ENCODE measurements at places on chromosomes 16 and 17.

- no peak for DNase-seq
These were observed 86.5 kb downstream of the RPA1 start for GRCh38 chr17:1916316-1916715.

GRCh38 chr16:82260212-82260795, 90.3 kb upstream of the MPHOSPH6 start:
- no peak for DNase-seq

DNA sequence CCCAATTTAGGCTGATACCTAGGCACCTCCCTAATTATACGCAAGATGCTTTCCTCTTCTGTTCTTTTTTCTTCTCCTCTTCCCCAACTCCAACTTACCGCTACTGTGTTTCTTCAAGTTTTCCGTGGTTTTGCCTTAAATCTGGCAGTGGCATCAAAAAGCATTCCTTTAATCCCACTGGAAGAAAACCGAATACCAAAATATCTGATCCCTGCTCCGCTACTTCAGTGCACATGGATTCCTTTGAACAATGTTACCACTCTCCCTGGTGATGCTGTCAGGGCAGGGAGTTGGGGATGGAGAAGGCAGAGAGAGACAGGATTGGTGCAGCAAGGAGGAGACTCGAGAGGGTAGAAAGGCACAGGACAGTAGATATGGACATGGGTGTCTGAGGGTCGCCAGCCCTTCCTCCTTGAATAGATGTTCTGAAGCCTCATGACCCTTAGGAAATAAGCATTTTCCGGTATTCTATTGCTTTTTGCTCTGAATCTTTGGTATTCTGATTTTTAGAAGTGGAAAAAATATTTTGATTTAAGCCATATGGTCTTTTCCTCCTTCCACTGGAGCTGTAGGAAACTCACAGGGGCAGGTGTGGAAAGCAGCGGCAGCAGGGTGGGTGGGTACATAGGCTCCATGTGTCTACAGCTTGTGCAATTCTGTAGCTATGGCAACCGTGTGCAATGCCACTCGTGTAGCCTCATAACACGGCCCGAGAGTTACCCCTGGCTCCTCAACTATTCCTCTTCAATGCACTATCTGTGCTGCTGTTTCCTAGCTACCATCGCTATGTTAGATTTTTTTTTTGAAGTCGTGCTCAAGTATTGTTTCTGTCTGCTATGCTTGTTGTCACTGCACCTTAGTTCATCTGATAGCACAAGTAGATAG, 32.3 kb upstream of the TANC2 start:
- no peak for DNase-seq

- no peak for DNase-seq
These were observed 78.1 kb upstream of the GNAO1 start for GRCh38 chr16:56113223-56113622.

DNA sequence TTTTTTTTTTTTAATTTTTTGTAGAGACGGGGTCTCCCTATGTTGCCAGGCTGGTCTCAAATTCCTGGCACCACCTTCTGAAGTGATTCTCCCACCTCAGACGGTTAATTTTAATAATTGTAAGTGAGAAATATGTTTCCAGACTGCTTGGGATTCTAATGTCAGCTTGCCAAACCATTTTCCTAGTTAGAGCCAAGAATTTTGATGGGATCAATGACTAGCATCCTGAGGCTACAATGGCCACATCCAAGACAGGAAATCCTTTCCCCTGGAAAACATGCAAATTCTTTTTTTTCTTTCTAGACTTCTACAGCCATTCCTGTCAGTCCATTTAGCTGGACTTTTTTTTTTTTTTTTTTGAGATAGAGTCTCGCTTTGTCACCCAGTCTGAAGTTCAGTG, 32.6 kb downstream of the IGF2BP1 start:
- DNase-seq: no peak

DNA sequence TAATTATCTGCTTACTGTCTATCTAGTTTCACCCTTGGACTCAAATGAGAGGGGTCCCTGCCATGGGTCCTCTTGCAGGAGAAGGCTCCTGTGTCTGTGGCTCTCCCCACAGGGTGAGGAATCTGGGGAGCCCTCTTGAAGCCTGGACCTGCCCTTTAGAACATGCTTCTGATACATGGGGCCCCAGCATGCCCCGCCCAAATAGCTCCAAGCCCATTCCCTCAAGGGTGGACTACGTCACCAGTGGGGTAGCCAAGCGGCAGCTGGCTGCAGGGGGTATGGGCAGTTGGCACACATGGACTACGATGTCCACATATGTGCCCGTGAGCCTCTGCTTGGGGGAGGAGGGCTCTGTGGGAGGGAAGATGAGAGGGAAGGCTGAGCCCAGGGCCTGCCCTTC, 39.3 kb downstream of the ARHGAP27 start:
- DNase-seq: no peak

- DNase-seq: no peak
These were observed 99.5 kb downstream of the SYCE1L start for GRCh38 chr16:77298418-77299360.

GRCh38 chr17:81197831-81198490, 24.8 kb downstream of the CEP131 start:
- DNase-seq: no peak

DNA sequence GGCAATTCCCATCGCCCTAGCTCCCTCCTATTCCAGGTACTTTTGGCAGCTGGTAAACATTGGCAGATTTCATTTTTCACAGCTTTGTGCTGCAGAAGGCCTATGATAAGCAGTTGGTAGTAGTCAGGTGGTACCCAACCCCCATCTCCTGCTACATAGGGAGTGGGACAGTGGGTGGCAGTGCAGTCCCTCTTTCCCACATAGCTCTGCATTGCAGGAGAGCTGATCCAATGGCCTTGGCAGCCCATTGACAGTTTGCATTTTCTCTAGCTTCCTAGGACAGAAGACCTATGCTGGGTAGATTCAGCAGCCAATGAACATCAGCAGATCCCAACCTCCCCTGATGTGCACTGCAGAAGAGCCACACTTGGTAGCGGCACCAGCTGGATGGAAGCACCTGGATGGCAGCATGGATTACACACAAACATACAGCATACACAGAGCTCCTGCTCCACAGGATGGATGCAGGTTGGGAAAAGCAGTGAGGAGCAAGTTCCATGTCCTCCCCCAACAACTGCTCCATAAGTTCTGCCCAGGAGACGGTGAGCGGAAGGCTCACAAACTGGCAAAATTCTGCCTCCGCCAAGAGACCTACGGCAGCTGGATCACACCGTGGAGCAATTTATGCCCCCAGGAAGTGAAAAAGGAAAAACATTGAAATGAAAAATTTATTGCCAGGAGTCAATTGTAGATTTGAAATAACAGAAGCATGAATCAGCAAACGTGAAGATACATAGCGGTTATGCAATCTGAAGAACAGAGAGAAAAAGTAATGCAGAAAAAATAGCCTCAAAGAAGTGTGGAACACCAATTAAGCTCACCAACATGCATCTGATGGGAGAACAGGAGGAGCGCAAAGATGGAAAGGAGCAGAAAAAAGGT, 95.7 kb downstream of the CACNG1 start:
- no peak for DNase-seq

DNA sequence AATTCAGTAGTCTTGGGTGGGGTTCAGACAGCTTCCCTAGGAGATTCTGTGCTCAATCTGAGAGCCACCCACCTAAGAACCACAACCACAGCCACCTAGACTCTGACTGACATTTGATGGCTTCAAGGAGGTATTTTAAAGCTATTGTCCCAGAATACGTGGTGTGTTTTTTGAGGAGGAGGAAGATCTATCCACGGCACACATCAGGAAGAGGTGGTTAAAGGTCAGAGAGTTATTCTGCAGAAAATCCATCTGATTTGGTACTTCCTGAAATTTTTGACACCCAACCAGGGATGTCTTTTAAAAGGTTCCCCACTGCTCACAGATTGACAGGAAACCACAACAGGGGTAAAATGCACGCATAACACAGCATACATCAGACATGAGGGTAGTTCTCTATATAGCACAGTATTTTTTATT, 25.1 kb downstream of the SMARCE1 start:
- DNase-seq: no peak

DNA sequence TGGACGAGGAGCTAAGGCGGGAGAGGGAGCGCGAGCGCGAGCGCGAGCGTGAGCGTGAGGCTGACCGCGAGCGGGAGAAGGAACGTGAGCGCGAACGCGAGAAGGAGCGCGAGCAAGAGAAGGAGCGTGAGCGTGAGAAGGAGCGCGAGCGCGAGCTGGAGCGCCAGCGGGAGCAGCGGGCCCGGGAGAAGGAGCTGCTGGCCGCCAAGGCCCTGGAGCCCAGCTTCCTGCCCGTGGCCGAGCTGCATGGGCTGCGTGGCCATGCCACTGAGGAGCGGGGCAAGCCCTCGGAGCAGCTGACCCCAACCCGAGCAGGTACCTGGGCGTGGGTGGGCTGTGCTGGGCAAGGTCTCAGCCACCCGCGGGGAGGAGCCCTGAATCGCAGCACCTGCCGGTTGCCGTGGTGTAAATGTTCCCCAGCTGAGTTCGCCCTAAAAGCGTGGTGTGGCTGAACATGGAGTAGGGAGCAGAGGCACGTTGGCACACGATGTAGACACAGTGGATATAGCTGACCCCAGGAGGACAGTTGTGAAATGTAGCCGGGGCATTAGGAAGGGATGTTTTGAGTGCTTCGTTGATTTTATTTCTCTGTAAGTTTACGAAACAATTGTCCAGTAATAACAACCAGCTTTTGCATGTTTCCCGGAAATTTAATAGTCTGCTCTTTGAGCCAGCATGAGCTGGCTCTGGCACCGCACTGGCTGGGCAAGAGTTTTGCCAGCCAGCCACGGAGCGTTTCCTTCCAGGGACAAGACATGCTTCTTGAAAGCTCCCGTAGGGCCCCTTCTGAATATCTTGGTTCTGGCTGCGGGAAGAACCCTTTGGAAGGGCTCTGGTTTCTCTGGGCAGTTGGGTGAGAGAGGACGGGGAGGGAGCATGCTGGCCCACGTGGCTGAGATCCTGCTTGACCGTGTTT, 32.1 kb downstream of the GINS2 start:
- DNase-seq: no peak

DNA sequence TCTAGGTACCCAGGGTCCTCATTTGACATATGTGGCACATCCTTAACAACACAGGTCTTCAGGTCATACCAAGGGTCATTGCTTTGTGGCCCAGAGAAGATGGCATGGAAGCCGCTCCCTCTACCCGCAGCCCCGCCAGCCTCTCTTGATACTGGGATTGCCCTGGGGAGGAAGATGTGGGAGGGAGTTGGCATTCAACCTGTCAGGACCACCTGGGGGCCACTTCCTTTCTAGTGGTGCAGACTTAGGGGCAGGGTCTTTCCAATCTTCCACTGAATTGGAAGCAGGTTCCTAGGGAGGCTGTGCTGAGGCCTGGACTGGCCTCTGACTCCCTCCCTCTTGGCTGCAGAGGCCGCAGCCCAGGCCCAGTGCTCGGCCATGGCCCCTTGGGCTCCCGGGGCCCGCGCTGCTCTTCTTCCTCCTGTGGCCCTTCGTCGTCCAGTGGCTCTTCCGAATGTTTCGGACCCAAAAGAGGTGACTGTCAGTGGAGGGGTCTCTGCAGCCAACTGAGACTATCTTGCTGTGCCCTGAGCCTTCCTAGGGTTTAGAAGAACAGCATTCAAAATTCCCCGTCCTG, 5.1 kb upstream of the HEXIM1 start:
- DNase-seq: no peak

DNA sequence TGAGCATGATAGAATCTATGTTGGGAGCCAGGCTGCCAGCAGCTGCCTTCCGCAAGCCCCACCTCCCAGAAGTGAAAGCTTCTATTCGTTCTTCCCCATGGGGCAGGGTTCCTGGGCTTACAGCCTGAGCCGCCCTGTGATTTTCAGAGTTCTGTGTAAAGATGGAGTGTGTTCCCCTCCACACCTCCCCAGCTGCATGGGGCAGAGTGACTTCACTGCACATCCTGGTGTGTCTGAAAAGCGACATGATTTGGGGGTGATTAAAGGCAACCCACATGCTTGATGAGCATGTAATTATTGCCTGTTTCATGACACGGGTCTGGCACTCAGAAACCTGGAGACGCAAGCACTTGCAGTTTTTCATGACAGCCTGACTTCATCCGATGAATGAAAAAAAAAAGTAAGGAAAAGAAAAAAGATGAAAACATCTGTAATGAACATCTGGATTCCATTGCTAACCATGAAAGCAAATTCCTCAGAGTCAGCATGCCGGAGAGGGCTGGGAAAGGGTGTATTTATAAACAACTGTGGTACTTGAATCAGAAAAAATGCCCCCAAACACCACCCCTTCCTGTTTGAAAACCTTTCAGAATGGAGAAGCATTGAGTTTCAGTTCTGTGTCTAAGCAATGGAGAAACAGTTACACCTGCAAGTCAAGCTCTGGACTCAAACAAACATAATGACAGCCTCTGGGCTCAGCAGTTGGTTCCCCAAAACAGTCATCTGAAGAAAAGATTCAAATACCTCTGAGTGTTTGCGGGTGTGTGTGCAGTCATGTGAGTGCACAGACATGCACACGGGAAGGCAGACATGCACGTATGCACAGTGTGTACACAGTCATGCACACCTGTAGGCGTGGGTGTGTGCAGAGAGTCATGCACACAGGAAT, 266.0 kb downstream of the ENGASE start:
- no peak for DNase-seq

DNA sequence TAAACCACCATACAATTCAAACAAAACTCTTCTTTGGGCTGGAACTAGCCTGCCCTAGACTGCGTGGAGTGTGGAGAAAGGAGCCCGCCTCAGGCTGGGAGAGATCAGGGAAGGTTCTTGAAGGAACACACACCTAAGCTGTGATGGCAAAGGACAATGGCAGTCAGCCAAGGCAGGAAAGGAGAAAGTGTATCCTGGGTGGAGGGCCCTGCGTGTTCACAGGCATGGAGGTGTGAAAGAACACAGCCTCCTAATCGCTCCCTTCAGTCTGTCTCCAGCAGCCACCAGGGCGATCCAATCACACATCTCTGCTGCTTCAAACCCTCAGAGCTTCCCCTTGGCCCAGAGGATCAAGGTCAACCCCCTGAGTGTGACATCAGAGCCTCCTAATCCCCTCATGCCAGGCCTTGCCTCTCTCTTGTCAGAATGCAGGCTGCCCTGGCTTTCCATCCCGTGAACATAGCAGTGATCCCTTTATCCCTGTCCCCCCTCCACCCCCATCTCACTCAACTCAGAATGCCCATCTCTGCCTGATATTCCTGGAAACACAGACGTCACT, 173.0 kb downstream of the KATNIP start:
- DNase-seq: no peak

DNA sequence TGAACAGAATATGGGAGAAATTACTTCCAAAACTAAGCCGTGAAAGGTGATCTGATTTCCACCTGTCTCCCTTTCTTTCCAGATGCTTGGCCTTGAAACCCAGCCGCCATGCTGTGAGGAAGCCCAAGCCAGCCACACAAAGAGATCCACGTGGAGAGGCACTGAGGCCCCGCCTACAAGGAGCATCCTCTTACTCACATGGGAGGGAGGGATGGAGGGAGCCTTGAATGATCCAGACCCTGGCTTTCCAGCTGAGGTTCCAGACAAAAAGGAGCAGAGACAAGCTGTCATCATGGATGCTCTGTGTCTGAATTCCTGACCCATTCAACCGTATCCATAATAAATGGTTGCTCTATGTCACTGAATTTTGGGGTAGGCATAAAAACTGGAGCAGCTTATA, 48.9 kb upstream of the HAPSTR1 start:
- no peak for DNase-seq

- no peak for DNase-seq
These were observed 76.2 kb upstream of the ZFHX3 start for GRCh38 chr16:73124097-73124652.

Data from NCI-H446 treated with DMSO at 0.1 percent for 48 hours (cell line).